Right atrium auricular region (tissue), 2 donors: ENCODE measurements at places on chromosomes 3 and 15.
A peak's percentile ranks its signal among the peaks of the same experiment; 100 is the strongest.

DNA sequence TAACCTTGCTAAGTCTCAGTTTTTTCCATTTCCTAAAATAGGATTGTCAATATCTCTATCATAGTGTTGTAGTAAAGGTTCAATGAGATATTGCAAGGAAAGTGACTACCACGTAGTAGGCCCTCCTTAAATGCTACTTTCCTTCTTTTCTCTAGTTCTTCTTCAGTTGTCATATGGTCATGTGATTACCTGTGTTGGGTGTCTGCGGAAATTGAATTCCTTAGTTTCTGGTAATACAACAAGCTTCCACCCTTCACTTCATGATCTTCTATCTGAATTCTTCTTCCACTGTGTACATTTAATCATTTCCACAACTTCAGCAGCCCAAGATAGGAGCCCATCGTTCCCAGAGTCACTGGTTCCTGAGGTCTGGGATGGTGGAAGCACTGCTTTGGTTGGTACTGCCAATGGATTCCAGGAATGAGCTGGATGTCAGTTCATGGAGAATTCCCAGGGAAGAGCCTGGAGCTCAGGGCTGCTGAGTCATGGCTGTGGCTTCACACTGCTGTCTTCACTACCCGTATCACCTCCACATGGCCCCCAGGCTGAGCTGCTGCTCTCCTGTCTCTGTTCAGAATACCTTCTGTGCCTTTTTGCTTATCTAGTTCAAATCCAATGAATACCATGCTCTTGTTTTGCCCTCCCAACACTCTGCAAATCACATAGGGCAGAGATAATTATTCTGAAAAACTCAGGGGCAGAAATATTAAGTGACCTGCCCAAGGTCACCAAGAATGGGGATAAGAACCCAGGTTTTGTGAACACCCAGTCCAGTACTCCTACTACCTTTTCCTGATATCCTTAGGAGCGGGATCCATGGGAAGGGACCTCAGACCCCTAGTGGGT is 98.6 kb downstream of the RPL39L start:
- DNase-seq = no peak
- H3K36me3 ChIP-seq = peaks cover 13% of the 10 kb centered on the region
- no peak overlapping the region for H3K4me3 ChIP-seq
- H3K27ac ChIP-seq = no peak overlapping the region

DNA sequence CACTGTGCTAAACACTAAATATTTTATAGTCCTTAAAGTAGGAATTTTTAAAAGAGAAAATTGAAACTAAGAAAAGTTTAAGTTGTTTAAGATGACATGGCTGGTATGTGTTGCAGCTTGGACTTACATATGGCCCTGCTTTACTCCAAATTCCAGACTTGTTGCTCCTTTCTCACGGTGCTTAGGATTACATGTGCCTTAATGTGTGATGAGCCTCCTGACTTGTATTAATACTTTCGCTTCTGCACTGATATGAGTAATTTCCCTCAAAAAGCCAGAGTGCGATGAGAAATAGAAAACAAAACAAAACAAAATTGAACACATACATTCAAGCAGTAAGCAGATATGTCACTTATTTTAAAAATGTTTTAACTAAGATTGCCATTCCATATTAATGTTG is 250.2 kb downstream of the VGLL3 start:
- no peaks in the 10 kb centered on the region for H3K4me1 ChIP-seq
- DNase-seq = no peak
- no peaks in the 10 kb centered on the region for H3K27me3 ChIP-seq
- H3K27ac ChIP-seq = no peak overlapping the region

DNA sequence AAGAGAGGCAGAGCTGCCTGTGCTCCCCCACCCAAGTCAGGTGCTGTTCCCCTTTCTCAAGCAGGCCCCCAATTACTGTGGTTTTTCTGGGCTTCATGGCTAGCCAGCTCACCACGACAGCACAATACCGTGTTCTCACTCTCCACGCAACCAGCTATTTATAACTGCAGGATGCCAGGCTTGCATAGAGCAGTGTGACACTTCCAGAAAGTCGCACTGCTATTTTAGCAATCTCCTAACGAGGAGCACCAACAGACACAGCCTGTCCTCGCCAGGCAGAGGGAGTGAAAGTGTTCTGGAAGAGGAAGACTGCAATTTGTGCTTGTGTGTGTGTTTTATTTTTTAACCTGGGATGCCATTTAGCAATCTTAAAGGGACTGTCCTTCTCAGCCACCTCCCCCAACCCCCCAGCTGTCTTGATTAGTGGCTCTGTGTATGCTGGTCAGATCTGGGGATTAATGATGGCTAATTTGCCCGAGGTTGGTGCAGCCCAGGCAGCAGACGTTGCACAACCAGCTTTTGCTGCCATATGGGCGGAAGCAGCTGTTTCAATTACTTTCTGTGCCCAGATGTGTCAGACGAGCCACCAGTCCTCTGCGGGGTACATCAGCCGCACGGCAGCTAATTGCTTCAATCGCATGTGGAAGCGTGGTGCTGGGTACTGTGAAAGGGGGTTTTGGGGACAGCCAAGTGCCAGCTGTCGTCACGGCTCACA is 268.0 kb upstream of the ARRDC4 start:
- H3K36me3 ChIP-seq = no peaks in the 10 kb centered on the region
- no peak for DNase-seq
- H3K4me3 ChIP-seq = no peak overlapping the region
- H3K27ac ChIP-seq = peak overlapping the region; percentile 66
- H3K4me1 ChIP-seq = peaks cover 18% of the 10 kb centered on the region

DNA sequence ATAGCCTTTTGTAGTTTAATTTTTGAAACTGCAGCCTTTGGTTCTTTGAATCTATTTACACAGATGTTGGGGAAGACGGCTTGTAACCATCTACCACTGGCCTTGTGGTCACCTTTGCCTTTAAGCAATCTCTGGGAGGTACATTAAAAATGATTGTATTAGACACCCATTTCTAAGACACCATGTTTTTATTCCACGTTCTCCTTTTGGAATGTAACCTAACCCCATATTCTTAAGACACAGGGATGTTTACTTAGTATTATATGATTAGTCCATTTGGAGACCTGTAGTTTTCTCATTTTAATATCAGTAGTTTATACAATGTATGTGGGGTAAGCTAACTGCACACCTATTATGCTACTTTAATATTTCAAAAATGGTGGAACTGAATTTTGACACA is 175.1 kb upstream of the PLSCR5 start:
- no peak overlapping the region for H3K27ac ChIP-seq
- no peaks in the 10 kb centered on the region for H3K27me3 ChIP-seq
- H3K4me1 ChIP-seq = no peaks in the 10 kb centered on the region
- no peak overlapping the region for H3K4me3 ChIP-seq
- H3K36me3 ChIP-seq = no peaks in the 10 kb centered on the region

DNA sequence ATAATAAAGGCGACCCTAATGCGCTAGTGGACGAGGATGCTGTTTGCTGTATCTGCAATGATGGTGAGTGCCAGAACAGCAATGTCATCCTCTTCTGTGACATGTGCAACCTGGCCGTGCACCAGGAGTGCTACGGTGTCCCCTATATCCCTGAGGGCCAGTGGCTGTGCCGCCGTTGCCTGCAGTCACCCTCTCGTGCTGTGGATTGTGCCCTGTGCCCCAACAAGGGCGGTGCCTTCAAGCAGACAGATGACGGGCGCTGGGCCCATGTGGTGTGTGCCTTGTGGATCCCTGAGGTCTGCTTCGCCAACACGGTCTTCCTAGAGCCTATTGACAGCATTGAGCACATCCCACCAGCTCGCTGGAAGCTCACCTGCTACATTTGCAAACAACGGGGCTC is 7.6 kb downstream of the BRPF1 start:
- H3K27me3 ChIP-seq = no peaks in the 10 kb centered on the region
- H3K4me3 ChIP-seq = no peak overlapping the region
- H3K36me3 ChIP-seq = peaks cover 84% of the 10 kb centered on the region
- H3K27ac ChIP-seq = no peak overlapping the region
- DNase-seq = no peak

- no peak for DNase-seq
- H3K4me3 ChIP-seq = no peak overlapping the region
- no peaks in the 10 kb centered on the region for H3K27me3 ChIP-seq
- no peaks in the 10 kb centered on the region for H3K4me1 ChIP-seq
- no peaks in the 10 kb centered on the region for H3K36me3 ChIP-seq
- no peak overlapping the region for H3K27ac ChIP-seq
Observed at GRCh38 chr3:62175161-62175560, 198.2 kb downstream of the FEZF2 start.

DNA sequence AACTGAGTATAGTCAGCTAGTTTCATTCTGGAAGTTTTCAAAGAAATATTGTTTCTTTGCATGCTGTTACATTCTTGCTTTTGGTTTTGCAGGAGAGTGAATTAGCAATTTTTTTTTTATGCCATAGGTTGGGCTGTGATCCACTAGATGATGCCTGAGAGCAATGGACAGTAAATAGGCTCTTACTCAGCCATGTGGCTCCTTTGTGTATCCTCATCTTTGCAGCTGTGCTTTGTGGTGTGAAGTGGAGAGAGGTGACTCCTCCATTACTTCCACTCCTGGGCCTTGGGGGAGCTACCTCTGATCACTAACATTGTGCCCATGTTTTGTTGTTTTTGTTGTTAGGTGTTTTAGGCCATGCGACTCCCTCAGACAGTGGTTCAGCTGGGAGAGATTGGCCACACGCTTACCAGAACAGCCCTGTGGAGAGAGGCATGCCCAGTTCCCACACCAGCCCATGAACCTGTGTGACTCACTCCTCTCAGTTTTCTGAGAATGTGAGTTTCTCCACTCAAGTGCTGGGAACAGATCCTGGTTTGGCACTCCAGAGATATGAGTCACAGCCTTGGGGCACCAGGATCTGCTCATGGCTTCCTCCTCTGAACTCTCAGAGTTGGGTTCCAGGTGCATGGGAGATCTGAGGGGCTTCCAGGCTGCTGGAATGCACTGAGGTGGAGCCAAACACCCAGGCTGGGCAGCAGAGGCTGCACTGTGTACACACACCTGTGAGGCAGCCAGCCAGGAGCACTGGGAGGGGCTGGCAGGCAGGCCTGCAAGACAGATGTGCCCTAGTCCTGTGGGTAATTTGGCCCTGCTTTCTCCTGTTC is 785.3 kb downstream of the ROBO2 start:
- no peaks in the 10 kb centered on the region for H3K36me3 ChIP-seq
- no peaks in the 10 kb centered on the region for H3K4me1 ChIP-seq
- no peak overlapping the region for H3K4me3 ChIP-seq
- no peak for DNase-seq
- no peak overlapping the region for H3K27ac ChIP-seq
- H3K27me3 ChIP-seq = no peaks in the 10 kb centered on the region

DNA sequence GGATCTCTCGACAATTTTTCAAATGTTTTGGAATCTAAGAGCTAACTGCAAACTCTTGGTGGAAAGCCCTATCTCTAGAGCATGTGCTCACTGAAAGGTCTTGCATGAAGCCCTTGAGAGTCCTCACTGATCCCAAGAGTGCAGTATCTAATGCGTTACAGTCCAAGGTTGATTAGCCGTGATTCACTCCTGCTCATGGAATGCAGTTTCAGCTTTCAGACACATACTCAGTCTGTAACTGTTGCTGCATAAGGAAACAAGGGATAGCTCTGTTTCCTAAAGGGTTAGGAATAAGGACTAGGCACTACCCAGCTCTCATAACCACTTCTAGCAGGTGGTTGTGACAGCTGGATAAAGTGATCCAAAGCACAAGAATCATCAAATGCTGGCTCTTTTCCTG is 687.4 kb upstream of the CFAP20DC start:
- H3K27ac ChIP-seq = no peak overlapping the region
- no peaks in the 10 kb centered on the region for H3K27me3 ChIP-seq
- H3K4me3 ChIP-seq = no peak overlapping the region
- no peaks in the 10 kb centered on the region for H3K4me1 ChIP-seq
- DNase-seq = no peak

GRCh38 chr3:139994891-139995290 is 59.9 kb downstream of the CLSTN2 start:
- no peaks in the 10 kb centered on the region for H3K27me3 ChIP-seq
- peak; percentile 34 for DNase-seq
- no peaks in the 10 kb centered on the region for H3K36me3 ChIP-seq
- no peaks in the 10 kb centered on the region for H3K4me1 ChIP-seq

- H3K4me3 ChIP-seq = no peak overlapping the region
- peaks cover 98% of the 10 kb centered on the region for H3K4me1 ChIP-seq
- H3K27ac ChIP-seq = peak overlapping the region; percentile 66
Observed at GRCh38 chr3:152280539-152280938, 11.8 kb downstream of the MBNL1 start.

GRCh38 chr3:52742418-52743041 is 28.2 kb downstream of the NEK4 start:
- H3K4me1 ChIP-seq = no peaks in the 10 kb centered on the region
- no peak overlapping the region for H3K4me3 ChIP-seq
- H3K27ac ChIP-seq = no peak overlapping the region
- H3K36me3 ChIP-seq = peaks cover 83% of the 10 kb centered on the region
- no peak for DNase-seq

DNA sequence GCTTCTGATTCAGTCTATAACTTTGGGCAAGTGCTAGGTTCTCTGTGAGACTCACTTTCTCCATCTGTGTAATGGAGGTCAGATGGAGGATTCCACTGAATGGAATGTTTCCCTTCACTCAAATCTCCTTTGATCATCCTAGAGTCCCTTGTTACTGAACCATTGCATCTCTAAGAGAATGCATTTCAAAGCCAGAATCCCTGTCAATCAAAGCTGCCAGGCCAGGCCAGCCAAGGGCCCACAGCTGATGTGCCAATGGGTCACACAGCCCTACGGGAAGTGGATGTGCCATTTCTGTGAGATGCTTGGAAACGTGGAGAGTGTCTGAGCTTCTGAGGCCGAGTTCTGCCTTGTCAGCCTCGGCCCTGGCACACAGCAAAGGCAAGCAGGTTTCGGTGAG is 32.4 kb downstream of the SCN5A start:
- peak overlapping the region; percentile 83 for H3K27ac ChIP-seq
- peaks cover 45% of the 10 kb centered on the region for H3K4me1 ChIP-seq
- H3K27me3 ChIP-seq = no peaks in the 10 kb centered on the region
- peaks cover 7% of the 10 kb centered on the region for H3K36me3 ChIP-seq

- H3K27me3 ChIP-seq = no peaks in the 10 kb centered on the region
- no peak overlapping the region for H3K27ac ChIP-seq
- H3K4me1 ChIP-seq = no peaks in the 10 kb centered on the region
- no peak overlapping the region for H3K4me3 ChIP-seq
- no peaks in the 10 kb centered on the region for H3K36me3 ChIP-seq
Observed at GRCh38 chr15:33440900-33441299, 130.1 kb downstream of the RYR3 start.

DNA sequence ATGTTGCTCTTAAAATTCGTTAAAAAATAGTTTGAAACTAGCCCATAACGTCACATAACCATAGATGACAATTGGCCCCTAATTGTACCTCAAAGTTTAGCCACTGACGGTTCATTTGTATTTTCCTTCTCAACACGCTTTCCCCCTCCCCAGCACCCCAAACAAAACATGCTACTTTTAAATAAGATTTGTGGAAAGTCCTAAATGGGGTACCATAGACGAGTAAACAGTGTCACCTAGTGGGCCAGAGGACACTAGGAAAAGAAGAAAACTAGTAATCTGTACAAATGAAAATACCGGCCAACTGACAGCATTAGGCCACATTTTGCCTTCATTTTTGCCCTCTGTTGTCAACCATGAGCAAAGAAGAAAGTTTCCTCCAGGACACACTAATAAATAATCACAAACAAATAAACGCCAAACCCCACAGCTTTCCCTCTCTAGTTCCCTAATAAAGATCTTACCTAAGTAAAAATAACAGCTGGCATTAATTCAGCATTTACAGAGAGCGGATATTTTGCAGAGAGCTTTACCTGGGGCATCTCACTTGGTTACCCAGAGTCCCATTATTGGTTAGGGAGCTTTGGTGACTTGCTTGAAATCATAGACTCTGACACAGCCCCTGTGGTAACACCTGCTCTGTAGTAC is 175.1 kb upstream of the ATP11B start:
- H3K4me1 ChIP-seq = no peaks in the 10 kb centered on the region
- no peak overlapping the region for H3K4me3 ChIP-seq
- no peak overlapping the region for H3K27ac ChIP-seq
- no peaks in the 10 kb centered on the region for H3K27me3 ChIP-seq
- no peak for DNase-seq
